NCI-H187 (cell line): ENCODE measurements at places on chromosomes 2 and 18.

DNA sequence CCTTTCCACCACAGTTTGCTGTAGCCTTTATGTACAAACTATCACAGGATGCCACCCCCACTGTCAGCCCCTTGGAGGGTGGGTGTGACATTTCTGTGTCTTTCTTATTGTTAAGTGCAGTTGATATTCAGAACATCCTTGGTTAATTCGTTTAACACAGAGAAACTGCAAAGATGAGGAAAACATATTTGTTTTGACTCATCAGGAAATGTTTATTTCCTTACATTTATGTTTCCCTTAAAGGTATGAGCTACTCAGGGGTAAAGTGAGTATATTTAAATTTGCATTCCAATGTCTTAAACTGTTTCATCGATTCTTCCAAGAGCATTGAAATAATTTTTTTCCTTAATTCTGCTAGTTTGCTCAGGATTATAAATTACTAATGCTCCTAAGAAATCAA is 243.4 kb downstream of the RDH14 start:
- no peak for DNase-seq

DNA sequence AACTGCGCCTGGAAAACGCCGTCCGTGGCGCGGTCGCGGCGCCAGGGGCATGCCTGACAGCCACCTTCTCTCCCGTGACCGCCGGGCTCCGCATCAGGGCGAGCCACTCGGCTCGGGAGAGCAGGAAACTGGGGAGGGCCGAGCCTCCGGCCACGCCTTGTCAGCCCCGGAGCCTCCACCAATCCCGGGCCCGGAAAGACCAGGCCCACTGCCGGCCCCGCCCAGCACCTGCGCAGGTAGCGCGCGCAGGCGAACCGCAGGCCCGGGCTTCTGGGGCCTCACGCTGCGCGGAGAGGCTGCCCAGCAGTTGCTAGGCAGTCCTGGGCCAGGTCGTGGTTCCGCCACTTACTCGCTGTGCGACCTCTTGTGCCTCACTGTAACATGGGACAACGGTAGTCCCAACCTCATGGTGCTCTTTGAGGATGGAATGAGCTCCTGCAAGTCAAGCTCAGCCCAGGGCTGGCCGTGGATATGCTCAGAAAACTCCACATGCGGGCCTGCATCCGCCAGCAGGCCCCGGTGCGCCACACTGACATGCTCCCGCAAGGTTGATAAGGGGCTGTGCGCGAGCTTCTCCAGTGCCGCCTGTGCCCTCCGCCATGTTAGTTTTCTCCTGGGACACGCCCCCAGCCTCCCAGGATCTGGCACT is 97.1 kb downstream of the INHBB start:
- DNase-seq = no peak

DNA sequence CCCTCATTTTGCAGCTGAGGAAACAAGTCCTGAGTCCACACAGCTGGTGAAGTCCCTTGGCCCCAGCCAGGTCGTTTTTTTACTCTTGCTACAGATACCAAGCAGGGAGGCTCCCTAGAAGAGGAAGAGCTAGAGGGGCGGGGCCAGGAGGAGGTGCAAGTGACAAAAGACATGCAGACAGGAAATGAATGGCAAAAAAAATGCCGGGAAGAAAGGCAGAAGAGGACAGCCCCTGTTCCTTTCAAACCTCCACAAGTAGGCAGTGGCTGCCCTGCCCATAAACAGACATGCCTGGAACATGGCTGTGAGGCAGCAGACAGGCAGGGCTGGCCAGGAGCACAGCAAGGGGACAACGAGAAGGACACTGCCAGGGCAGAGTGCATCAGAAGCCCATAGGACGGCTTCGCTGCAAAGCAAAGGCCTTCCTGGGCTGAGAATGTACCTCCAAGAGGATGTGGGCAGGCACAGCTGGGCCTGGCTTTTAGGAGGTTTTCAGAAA is 108.7 kb downstream of the ZBTB7C start:
- DNase-seq = peak; percentile 28

- no peak for DNase-seq
Observed at GRCh38 chr2:172552547-172553291, 3.2 kb upstream of the PDK1 start.

- no peak for DNase-seq
Observed at GRCh38 chr2:9974343-9974742, 22.9 kb downstream of the GRHL1 start.

- no peak for DNase-seq
Observed at GRCh38 chr2:16140771-16141640, 200.7 kb downstream of the MYCN start.

GRCh38 chr2:239391286-239392071 is 9.3 kb downstream of the HDAC4 start:
- no peak for DNase-seq

- DNase-seq = no peak
Observed at GRCh38 chr2:60532421-60532820, 21.0 kb downstream of the BCL11A start.

- no peak for DNase-seq
Observed at GRCh38 chr2:61993422-61994024, 88.0 kb downstream of the COMMD1 start.
